ENCODE measurements at places on chromosomes 11 and 22.
A peak's percentile ranks its signal among the peaks of the same experiment; 100 is the strongest.

- DNase-seq = no peak
These were observed 25.0 kb upstream of the SLC5A1 start for GRCh38 chr22:32018056-32018455.

- DNase-seq = no peak
These were observed 371.5 kb downstream of the NXPE2 start for GRCh38 chr11:115049796-115050195.

- no peak for DNase-seq
These were observed 126.9 kb upstream of the NCAM1 start for GRCh38 chr11:112834277-112834755.

DNA sequence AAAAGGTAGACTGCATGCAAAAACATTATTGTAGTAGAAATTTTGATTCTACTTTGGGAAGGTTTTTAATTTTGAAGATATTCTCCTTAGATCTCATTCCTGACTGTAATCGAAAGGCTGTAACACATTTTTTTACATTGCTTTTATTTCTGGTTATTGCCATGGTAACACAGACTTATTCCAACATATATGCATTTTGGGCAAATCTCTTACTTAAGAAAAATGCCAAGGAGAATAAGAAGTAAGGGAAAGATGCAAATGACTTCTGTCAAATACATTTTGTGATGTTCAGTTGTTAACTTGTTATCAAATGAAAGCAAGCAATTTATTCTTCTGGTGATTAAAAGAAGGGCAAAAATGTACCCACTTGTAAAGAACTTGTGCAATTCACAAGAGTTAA, 267.5 kb downstream of the AASDHPPT start:
- no peak for DNase-seq

GRCh38 chr11:57231539-57232253, 5.4 kb downstream of the APLNR start:
- DNase-seq = no peak

DNA sequence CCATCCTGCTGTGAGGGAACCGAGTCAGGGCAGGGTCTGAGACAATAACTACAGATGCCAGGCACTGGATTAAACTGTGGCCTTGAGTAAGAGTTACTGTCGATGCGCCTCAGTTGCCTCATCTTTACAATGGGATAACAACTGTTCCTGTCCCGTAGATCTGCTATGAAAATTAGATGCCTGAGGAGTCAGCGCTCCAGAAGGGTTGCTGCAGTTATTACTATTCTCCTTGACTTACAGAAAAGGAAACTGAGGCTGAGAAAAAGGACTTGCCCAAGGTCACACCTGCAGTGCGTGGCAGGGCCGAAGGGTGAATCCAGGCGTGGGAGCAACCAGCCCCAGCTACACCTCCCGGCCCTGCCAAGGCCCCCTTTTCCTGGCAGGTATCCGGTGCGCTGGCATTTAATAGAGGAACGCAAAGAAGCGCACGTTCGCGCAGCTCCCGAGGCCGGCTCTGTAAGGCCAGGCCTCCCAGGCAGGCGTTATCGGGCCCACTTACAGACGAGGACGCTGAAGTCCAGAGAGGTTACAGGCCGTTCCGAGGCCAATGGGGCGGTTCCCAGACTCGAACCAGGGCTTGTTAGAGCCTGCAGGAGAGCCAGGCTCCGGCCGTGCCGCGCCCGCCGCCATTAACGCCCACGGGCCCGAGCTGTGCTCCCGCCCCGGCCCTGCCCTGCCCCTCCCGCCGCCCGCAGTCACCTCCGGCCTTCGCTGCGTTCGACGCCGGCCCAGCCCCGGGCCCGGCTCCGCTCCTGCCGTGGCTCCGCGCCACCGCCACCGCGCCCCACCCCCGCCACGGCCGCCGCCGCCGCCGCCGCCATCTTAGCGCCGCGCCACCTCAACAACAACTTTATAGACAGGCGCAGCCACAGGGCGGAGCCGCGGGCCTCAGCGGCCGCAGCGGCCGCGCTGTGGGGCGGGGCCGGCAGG, at the start of gene C11orf68:
TSS of gene C11orf68 (minus strand) at position 852 of the 930 bp plus-strand sequence. CDS start at position 821, 31 bp downstream.
- no peak for DNase-seq

DNA sequence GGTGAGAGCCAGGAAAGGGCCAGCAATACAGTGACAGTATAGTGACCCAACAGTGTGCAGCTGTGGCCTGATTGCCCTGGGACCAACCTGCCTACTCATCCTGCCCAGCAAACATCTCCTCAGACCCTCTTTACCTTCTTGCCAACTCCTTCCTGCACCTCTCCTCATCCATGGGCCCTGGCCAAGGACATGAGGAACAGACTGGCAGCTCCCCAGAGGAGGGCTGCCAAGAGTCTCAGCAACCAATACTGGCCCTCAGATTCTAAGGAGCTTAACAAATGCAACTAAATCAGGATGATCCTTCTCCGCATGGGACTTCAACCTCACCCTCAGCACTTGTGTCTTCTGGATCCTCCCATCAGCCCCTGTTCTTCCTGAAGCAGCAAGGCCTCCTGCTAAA, 77.0 kb downstream of the RPL27A start:
- no peak for DNase-seq

DNA sequence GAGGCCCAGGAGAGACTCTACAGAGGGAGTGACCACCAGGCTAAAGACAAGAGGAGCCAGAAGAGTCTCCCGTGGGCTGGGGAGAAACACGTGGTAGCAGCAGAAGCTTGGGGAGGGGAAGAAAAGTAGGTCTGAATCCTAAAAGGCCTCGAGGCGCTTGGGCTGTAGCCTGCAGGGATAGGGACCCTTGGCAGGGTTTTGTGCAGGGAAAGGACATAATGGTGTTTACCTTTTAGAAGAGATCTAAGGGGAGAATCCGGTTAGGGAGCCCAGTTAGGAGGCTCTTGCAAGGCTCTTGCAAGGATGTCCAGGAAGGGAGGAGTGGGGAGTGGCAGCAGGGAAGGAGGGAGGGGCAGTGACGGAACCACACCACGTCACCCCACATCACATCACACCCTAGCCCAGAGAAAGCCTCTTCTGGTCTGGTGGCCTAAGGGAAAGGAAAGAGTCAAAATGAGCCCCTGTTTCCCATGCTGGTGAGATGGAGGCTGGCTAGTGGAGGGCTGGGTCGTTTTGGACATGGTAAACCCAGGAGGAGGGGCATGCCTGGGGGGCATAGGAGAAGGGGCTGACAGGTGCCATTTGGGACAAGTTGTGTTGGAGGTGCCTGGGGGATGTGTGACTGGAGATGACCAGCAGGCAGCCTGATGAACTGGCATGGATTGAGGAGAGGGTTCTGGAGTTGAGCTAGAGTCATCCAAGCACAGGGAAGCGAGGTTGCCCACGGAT, 6.2 kb upstream of the FAM83F start:
- DNase-seq = no peak

GRCh38 chr11:10608584-10608983, 40.1 kb upstream of the LYVE1 start:
- DNase-seq = no peak

- no peak for DNase-seq
These were observed 1.2 kb downstream of the SVIP start for GRCh38 chr11:22828373-22828772.

DNA sequence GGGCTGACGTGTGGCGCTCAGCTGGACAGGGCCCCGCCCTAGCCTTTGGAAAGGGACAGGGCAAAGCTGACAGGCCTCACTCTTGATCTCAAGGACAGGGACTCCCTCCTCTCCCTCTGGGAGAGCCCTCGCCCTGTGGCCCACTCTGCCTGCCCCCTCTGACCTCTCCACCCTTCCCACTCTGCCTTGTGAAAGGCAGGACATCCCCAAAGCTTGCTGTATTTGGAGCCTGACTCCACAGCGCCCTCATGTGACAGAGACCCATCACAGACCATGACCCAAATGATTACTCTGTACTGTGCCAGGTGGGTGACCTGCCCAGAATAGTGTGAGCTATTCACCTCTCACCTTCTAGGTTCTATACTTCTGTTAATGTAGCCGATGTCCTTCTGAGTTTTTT, 18.8 kb downstream of the P2RY2 start:
- DNase-seq = peak; percentile 32

- DNase-seq = no peak
These were observed 4.0 kb downstream of the NAP1L4 start for GRCh38 chr11:2987881-2988861.

DNA sequence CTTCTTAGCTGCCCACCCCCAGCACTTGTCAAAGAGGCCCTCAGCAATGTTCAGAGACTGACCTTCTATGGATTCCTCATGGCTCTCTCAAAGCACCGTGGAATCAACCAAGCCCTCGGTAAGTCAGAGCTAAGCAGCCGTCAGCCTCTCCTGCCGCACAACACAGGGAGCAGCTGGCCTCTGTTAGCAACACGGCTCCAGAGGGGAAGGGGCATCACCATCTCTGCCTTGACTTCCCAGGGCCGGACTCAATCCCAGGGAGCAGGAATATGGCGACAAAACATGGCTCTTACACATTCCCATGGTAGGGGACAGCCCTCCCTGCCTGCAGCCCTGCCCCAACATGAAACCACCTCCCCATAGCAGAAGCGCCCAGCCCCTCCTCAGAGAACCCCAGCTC, 18.9 kb downstream of the ARFGAP2 start:
- DNase-seq = no peak

GRCh38 chr11:111932611-111932950, 4.6 kb upstream of the DIXDC1 start:
- DNase-seq = no peak

DNA sequence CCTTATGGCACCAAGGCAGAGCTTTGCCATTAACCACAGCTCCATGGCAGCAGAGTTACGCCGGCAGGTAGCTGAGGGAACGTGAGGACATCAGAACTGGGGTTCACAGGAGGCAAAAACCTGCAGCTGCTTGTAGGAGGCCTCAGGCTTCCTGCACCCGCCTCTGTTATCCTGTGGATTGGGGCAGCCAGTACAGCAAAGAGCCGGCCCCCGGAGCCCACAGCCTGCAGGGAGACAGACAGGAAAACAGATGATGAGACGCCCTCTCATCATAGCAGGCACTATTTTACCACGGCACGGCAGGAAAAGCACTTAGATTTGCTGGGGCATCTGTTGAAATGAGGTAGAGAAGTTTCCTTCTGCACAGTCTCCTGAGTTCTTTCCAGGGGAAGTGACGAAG, 870.3 kb downstream of the TBC1D22A start:
- DNase-seq = no peak

DNA sequence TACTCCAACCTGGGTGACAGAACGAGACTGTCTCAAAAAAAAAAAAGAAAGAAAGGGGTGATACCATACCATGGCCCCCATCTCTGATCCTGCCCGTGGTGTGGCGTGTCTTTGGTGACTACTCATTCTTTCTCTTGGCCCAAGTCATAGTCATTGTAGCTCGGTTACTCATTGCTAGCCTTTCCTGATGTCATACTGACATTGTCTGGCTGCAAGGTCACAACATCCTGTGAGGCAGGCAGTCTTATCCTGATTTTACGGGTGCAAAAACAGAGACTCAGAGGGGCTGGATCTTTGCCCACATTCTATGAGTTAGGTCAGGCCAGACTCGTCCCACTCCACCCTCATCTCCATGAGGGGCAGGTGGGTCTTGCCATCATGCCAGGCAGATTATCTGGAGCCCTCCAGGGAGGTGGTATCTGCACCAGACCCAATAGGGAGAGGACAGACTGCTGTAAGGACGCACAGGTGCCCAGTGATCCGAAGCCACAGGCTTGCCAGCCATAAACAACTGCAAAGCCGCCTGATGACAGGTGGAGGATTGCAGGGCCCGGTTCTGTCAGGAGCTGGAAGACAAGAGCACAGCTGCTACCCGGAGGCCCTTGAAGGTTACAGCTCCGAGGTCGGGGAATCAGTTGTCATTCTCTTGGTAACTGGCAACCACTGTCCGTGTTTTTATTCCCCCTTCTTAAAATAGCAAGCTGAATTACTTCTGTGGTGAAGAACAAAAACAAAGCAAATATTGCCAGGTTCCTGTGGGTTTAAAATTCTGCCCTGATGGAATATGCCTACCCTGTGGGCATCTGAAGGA, 13.8 kb downstream of the TOM1 start:
- DNase-seq = peak; percentile 91

DNA sequence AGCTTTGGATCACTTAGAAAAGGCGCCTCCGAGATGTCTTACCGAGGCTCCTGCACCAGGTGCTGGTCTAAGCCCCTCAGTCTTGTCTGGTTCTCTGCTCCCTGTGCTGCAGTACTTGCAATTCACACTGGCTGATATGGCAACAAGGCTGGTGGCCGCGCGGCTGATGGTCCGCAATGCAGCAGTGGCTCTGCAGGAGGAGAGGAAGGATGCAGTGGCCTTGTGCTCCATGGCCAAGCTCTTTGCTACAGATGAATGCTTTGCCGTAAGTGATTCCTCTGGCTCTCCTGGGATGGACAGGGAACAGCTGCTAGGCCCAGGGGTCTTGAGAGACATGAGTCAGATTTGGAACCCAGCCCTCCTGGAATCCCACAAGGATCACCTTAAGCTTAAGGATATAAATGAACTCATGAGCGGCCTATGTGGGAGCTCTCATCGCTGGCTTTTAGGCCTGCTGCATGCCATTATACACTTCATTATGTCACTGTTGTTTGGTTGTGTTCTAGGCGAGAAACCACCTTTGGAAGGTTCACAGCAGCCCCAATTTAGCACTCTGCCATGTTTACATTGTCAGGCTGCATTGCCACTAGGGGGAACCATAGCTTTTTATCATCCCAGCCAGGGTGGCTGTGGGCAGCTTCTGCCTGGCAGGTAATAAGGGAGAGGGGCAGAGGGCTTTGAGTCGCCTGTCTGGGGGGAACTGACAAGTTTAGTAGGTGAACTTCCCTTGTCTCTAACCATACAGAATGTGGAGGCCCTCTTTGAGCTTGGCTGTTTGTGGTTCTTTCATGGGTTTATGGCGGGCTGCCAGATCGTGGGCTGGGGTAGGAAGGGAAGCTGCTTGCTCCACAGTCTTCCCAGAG, 8.5 kb downstream of the ACAD8 start:
- peak; percentile 53 for DNase-seq

GRCh38 chr11:10693509-10694081, at the start of gene IRAG1:
Gene IRAG1 (minus strand): TSS chr11:10693755. CDS start chr11:10693602, 153 bp downstream.
- peak; percentile 69 for DNase-seq

GRCh38 chr11:122812638-122813037, 25.7 kb upstream of the CRTAM start:
- DNase-seq = no peak

- DNase-seq = no peak
These were observed 25.0 kb downstream of the KRTAP5-5 start for GRCh38 chr11:1654388-1655167.

GRCh38 chr11:97296301-97296700, 906.5 kb downstream of the JRKL start:
- DNase-seq = no peak

GRCh38 chr11:126945319-126945718, 55.3 kb downstream of the KIRREL3 start:
- no peak for DNase-seq
